H9 (cell line): ENCODE measurements at places on chromosomes 1 and 21. TPM values are rescaled to one million over a fixed set of nuclear protein-coding genes. Genes with fewer than 3 reads are reported as not detected.

The OR2T33 gene
- total RNA-seq: not detected in 2 replicates

The LRRC39 gene
- total RNA-seq: 0.20 and 0.37 TPM in 2 replicates

The SYCP1 gene
- total RNA-seq: not detected in 2 replicates

The LCE2A gene
- not detected in 2 replicates for total RNA-seq

GRCh38 chr1:214791961-214792360 lies 189.0 kb downstream of the CENPF start:
- DNase-seq: no peak

DNA sequence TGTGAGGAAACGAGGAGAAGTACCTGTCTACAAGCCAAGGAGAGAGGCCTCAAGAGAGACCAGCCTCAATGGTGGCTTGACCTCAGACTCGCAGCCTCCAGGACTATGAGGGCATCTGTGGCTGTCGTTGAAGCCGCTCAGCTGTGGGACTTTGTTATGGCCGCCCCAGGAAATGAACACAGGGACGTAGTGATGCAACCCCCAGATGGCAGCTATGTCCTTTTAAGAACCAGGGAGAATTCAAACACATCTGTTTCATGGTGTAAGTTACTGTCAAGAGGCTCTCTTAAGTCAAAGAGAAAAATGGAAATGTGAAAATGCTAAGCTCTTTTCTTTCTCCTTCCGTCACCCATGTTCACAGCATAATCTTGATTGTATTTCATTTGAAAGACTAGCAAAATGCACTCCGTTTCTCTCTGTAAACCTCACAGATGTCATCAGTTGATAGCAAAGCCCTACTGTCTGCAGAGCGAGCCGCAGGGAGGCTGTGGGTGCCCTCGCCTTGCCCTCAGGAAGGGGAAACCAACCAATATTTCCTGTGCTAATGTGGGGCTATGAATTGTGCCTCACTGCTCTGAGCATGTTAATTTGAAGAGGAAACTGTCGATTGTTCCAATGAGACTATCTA lies 21.3 kb downstream of the UBASH3A start:
- DNase-seq: no peak

DNA sequence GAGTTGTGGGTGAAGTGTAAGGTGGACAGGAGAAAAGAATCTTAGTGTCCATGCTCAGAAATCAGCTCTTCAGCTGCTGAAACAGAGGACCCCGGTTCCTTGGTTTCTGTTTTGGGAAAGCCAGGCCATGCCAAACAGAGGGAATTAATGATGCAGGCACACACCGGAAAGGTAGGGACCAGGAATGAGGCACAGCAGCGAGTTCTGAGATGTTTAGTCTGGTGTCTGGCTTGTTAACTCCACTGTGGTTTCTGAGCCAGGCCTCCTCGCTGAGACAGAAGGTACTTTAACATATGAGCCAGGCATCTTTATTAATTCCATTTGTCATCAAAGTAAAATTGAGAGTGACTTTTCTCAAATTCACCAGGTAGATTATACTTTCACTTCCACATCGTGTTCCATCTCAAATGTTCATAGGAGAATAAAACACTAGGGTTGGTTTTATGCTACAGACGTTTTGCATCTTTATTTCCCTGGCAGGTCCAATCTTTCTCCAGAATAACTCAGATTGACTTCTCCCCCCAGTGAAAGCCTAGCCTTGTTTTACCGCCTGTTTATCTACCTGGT lies 23.5 kb downstream of the LRRC8D start:
- no peak for DNase-seq

- no peak for DNase-seq
These were observed 252.6 kb downstream of the NFIA start for GRCh38 chr1:61334718-61335589.

GRCh38 chr1:206947255-206947654 lies 989 bp upstream of the PIGR start:
- DNase-seq: no peak

GRCh38 chr1:71857862-71858261 lies 424.5 kb downstream of the NEGR1 start:
- no peak for DNase-seq

GRCh38 chr1:248098529-248098928 lies 3.5 kb downstream of the OR2L13 start:
- no peak for DNase-seq

DNA sequence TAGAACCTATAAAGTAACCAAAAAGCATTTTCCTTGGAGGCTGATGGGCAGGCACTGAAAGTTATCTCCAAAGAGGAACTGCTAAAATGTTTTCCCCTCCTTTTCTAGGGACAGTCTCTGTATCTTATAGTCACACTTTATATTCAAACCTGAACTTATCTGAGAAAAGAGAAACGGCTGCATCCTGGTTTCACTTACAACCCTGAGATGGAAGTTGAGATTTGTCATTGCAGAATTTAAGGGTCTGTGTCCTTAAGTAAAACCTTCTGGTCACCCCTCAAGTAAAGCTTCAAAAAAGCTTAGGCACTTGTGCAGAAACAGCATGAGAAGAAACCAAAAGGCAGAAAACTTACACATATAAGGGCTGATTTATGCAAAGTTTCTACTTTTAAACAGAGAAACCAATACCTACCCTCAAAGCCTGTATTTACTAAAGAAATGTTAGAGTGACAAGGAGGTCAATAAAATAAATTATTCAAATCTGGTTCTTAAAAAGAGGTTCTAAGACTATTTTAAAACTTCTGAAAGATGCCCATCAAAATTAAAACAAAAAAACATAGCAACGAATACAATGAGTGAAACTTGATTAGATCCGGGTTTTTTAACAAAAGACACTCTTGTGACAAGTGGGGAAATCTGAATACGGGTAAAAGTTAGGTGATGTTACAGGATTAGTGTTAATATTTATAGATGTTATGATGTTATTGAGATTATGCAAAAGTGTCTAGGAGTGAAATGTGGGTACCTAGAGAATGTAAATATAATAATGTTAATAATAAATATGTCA lies 9.9 kb downstream of the CD58 start:
- DNase-seq: no peak

DNA sequence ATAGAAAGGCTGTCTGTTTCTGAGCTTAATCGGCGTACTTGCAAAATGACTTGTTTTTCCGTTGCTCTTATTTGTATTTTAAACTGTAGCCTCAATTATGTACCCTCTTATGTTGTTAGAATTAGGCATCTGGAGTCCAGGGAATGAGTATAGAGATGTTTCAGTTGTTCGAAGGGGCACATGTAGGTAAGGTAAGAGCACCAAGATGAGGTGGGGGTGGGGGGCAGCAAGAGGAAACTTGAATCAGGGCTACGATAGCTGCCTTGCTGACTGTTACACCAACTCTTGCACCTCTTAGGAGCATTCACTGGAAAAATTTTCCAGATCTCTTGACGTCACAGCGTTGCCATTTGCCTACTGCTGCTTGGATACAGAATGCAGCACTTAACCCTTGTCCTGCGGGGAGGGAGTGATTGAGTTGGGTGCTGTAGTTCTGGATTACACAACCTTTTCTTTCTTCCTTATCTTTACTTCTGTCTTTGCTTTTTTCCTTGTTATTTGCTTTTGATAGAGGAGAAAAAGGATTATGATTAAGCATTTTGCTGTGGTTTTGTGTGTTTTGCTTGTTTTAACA lies 3.2 kb downstream of the ATP1B1 start:
- DNase-seq: no peak

GRCh38 chr21:16211339-16212303 lies 481.8 kb downstream of the USP25 start:
- no peak for DNase-seq

DNA sequence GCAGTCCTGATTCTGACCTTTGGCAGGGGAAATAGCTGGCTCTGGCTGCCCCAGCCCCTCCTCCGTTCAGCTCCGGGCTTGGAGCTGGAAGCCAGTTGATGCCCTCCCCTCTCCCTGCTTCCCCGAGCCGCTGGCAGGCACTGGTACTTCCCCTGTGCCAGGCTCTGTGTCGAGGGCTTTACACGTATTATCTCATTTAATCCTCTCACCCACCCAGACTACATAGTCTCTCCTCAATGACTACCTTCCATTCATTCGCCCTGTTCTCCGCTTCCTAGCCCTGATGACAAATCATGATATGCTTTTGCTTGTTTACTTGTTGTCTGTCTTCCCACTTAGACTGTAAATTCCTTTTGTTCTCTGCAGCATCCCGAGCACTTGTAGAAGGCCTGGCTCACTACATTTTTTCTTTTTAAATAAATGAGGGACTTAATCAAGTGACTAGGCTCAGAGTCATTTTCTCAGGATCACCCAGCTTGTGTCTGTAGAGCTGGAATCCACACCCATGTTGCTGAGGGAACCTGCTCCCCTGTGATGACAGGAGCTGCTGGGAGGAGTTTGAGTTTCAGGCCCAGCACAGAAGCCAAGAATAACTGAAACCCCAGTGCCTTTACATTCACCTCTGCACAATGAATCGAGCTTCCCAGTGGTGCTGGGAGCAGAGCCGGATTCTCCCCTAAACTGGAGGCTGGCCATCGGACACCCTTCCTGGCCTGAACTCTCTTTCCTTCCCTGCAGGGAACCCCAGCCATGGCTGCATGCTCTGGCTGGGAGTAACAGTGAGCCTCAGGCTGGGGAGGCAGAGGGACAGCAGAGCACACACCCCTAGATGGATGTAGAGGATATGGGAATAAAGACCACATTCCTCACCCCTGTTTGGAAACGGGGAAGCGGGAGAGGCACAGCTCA lies 58.3 kb downstream of the UBIAD1 start:
- no peak for DNase-seq
